ENCODE measurements at places on chromosomes 1 and 21.

- DNase-seq: no peak
Measured at GRCh38 chr1:108551137-108551862, 8.6 kb upstream of the EEIG2 start.

DNA sequence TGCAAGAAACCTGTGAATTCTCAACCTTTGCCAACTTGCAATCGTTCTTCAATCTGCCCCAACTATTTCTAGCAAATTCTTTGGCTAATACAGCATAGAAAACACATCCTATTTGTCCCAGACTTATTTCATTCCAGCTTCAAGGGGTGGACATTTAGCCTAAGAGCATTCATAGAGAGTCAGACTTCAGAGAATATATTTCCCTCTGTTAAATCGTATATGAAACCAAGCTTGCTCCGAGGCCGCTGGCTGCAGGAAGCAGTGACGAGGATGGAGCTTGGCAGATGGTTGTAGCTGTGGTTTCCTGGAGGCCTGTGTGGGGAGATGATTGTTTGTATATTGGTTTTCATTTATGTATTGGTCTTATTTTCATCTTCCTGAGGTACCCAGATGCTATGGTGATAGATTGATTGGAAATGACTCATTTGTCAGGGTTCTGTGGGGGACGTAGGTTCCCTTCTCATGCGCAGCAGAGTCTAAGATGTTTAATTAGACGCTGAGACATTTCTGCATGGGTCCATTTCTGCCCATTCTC, 26.1 kb downstream of the MAN1C1 start:
- DNase-seq: no peak

DNA sequence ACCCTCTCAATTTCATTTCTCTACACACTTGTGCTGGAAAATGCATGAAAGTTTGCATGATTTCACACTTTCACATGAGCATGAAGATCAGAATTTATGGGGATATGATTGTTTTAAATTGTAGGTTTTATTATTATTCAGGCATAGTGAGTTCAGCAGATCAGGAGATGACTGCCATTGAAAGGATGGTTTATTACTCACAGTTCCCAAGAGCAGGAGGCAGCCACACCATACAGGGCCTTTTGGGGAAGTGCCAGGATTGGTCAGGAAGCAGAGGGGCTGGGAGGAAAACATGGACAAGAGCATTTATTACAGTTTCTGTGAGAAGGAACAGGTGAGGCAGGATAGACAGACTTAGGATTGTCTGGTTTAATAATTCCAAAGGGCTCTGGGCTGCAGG, 114.6 kb upstream of the KCNJ15 start:
- DNase-seq: no peak

DNA sequence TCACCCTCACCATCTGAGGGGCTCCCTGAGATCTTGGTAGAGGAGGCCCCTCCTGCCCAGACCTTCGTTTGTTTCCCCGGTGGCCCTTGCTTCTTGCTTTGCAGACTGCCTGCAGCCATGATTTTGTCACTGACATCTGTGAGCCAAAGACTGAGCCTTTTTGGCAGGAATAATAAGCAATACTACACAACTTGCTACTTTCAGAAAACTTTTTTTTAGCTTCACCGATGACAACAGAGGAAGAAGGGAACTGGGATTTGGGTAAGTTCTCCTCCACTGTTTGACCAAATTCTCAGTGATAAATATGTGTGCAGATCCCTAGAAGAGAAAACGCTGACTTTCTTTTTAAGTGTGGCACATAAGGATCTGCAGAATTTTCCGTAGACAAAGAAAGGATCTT, 11.7 kb upstream of the CD101 start:
- DNase-seq: no peak

DNA sequence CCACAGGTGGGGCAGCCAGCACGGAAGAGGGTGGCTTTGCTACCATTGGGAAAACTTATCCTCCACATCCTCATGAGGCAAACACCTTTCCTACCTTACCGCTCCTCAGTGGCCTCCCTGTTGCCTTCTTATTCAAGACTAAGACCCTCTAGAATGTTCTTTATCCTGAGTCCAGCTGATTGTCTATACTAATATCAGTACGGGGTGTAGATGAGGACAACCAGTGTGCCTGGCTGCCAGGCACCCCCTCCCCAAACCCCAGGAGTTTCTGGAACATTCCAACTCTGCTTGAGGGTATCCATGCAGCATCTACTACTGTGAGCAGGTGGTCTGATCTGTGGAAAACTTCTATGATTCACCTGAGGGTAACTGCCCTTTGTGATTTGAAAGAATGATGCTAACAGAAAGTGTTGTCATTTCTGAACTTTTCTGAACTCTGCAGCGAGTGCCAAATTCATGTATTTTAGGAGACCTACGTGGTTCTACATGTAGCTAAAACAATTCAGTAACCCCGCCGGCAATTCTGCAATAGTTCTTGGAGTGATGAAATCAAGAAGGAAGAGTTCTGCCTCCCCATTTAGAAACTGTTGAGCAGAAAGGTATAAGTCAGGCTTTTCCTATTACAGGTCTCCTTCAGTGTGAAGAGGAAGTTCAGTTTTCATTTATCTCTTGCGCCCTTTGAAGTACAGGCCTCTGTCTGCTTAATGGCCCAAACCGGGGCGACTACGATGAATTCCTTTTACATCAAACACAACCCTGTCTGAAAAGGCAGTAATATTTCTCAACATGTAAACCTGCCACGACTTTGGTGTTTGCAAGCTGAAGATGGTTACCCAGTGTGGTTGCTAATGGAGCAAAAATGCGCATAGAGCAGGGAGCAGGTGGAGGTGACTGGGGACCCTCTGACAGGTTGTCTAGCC, 80.4 kb downstream of the RUNX1 start:
- DNase-seq: no peak

DNA sequence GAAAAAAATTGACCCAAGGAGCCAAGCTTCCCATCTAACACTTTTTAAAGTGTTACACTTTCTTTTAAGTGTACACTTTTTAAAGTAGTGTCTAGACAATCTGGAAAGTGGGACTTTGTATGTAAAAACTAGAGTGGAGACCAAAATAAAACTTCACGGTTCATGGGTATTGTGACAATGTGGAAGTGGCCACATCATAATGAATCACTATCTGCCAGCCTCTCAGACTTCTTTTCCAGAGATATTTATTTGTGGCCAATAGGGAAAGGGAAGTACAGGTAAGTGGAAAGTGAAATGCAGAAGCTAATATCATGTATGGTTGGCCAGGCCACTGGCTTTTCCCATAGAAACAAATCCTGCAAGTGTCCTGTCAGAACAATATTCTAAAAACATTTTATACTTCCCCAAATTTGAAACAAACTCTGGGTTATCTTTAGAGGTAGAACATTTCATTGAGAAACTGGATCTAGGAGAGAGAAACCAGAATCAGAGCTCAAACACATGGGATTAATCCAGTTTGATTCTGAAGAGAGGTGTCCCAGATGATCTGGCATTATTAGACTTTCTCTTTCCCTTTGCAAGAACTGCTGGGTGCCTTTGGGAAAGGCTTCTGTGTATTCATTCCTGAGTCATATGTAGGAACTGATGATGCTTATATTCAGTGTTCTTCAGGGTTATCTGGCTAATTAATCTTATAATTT, 2.0 kb downstream of the TNFSF18 start:
- no peak for DNase-seq

DNA sequence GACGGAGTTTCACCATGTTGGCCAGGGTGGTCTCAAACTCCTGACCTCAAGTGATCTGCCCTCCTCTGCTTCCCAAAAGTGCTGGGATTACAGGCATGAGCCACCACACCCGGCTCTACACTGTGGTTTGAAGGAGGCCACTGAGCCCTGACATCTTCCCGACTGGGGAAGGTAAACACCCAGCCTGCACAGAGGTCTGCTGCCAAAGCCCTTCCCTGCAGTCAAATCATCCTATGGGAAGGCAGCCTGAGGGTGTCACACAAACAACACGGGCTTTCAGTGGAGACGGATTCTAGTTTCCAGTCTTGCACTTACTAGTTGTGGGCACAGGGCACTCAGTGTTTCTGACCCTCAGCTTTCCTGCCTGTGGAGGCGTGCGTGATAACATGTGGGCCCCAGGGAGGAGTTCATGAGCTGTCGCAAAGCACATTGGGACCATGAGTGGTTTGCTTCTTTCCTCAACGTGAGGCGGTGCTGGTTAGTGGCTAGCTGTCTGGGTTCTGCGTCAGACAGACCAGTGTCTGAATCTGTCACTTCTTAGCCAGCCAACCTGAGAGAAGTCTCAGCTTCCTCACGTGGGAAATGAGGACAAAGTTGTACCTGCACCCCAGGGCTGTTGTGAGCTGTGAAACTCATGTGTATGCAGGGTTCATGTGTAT, 21.5 kb upstream of the OPRD1 start:
- DNase-seq: no peak

GRCh38 chr21:46437511-46437910, 21.2 kb upstream of the DIP2A start:
- no peak for DNase-seq

Data from heart right ventricle (tissue), 16 donors.